Activated naive CD4-positive, alpha-beta T cell treated with anti-CD3 and anti-CD28 coated beads for 36 hours (primary cell): ENCODE measurements at places on chromosomes 7 and 10. TPM values are rescaled to one million over a fixed set of nuclear protein-coding genes. Genes with fewer than 3 reads are reported as not detected.

DNA sequence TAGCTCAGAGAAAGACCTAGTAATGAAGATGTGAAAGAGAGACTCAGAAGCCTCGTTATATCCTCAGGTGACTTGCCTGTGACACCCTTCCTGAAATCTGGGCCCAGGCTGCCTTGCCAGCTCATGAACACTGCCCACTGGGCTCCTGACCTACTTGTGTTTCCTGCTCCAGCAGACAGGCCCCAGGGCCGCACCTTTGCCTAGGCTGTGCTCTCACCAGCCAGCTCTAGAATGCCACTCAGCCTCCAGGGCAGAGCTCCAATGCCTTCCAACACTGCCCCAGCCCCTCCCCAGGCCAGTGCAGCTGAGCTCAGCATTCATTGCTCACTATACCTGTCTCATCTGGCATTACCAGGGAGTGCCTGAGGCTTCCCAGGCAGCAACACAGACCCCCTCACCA lies 94.3 kb downstream of the DLG5 start:
- DNase-seq, result no peak

GRCh38 chr7:43764039-43764761 lies 5.7 kb downstream of the BLVRA start:
- DNase-seq, result peak; percentile 75

Gene STEAP1B
- total RNA-seq, result not detected

- no peak for DNase-seq
These were observed 75.7 kb upstream of the MACROH2A2 start for GRCh38 chr10:69976795-69977546.

Gene SCIN
- total RNA-seq, result 0.05 TPM

GRCh38 chr10:126857178-126857806 lies 47.9 kb upstream of the DOCK1 start:
- no peak for DNase-seq
